ENCODE measurements at places on chromosomes 7 and 10. TPM values are rescaled to one million over a fixed set of nuclear protein-coding genes. Genes with fewer than 3 reads are reported as not detected.

DNA sequence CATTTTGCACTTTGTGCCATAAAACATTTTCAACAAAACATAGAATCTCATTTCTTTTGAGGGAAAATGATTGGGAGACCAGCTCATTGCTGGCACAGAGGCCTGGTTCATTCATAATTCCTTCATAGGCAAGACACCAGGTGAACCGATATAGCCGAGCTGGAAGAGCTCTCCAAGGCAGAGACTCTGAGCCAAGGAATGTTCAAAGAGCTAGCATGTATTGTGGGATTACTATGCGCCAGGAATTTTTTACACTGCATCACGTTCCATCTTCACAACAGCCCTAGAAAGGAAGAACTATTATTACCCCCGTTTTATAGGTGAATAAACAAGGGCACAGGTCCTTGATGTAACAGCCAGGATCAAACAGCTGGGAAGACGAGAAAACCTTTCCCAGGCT lies 2.1 kb upstream of the IL6 start:
- DNase-seq, result no peak

GRCh38 chr7:64830926-64831325 lies 36.7 kb downstream of the ZNF138 start:
- DNase-seq, result no peak

- no peak for DNase-seq
These were observed 38.0 kb upstream of the RTKN2 start for GRCh38 chr10:62306663-62307062.

The PCDH15 gene
- total RNA-seq, result 0.60 TPM

The CAMK2B gene
- total RNA-seq, result 3.5 TPM

The HOXA2 gene
- 2.0 TPM for total RNA-seq

- DNase-seq, result no peak
These were observed 29.0 kb upstream of the GSDME start for GRCh38 chr7:24786306-24786705.

Data from posterior vena cava (tissue), 2 donors.